ENCODE measurements at places on chromosomes 5 and 9.

DNA sequence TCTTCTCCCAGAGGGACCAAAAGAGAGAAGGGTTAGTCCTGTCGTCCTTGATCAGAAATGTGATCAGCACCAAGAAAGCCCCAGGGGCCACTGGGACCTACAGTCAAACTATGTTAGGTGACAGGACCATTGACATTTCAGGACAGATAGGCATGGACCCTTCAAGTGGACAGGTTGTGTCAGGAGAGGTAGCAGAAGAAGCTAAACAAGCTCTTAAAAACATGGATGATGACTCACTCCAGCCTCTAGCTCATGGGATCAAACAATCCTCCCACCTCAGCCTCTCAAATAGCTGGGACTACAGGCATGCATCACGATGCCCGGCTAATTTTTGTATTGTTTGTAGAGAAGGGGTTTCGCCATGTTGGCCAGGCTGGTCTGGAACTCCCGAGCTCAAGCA, 2.3 kb upstream of the AQP3 start:
- DNase-seq, result no peak

- DNase-seq, result no peak
Measured at GRCh38 chr5:59685793-59686192, 207.7 kb downstream of the PDE4D start.

- no peak for DNase-seq
Measured at GRCh38 chr5:98933445-98934072, 4.8 kb upstream of the CHD1 start.

- DNase-seq, result no peak
Measured at GRCh38 chr9:133359399-133360175, 3.2 kb downstream of the SURF2 start.

- DNase-seq, result no peak
Measured at GRCh38 chr5:3277590-3278196, 317.9 kb upstream of the IRX1 start.

DNA sequence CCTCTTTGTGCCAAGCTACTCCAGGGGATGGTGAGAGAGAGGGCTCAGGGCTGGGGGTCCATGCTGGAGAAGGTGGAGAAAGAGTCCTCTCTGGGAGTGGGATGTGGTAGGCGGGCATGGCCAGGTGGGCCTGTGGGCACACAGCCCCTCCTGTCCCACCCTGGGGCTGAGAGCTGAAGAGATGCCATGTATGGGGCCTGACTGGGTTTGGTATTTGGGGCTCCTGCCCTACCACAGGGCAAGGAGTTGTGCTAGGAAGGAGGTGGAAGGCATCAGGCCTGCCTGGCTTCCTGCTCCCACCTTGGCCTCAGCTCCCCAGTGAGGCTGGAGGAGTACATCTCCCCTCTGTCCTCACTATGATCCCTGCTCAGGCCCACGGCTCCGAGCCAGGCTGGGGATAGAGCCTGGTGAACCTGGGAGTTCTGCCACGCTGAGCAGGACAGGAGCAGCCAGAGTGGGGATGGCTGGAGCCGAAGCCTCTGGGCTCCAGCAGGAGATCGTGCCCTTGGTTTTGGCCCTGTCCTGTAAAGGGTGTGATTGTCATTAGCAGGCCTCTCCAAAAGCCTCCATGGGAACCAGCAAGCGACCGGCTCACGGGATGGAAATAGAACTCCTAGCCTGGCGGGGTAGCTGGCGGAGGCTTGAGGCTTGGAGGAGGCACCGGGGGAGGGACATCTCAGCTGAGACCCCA, 75.5 kb downstream of the CACNA1B start:
- DNase-seq, result no peak

- DNase-seq, result no peak
Measured at GRCh38 chr9:107144475-107144874, 138.6 kb upstream of the RAD23B start.

DNA sequence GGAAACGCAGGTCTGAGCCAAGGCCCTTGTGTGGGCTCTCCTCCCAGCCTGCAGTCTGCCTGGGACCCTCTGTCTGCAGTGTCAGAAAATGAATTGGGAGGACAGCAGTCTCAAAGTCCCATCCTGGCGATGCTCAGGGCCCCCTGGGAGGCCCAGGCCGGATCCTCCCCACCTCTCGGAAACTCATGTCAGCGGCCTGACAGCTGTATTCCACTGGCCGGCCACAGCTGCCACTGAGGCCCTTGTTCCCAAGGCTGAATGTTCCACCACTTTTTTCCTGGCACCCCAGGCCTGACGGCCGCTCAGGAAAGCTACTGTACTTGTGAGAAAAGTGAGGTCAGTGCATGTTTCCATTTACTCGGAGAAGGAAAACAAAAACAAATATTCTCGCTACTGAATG, 180.0 kb downstream of the FGF18 start:
- no peak for DNase-seq

DNA sequence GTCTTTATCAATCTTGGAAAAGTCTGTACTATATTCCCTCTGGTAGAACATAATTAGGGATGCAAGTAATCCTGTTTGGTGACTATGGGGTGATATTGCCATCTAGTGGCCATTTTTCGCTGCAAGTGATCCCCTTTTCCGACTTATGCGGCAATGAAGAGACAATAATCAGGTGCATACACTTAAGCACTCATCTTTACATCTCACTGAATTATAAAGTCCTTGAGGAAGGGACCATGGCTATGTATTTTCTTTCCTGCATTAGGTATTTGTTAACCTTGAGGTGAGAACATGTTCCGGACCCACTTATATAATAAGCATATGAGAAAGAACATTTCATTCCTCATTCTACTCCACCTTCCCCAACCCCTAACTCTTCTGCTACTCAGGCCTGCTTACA, 19.6 kb upstream of the LIX1 start:
- DNase-seq, result peak; percentile 61

DNA sequence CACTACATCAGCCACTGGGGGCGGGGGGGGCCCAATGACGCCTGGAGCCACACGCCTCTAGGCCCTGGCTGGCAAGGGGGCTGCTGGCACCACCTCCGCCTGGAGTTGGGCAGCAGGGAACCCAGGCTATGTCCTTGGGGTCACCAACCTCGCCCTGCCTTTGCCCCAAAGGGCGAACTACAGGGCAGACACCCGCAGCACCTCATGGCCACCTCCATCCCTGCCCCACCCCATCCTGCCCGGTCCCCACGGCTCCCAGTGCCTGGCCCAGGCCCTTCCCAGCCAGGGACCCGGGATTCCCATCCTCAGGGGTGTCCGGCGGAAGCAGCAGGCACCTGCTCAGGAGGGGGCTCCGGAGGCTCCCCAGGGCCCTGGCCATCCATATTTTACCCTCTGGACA, 37.0 kb downstream of the NACC2 start:
- DNase-seq, result no peak

DNA sequence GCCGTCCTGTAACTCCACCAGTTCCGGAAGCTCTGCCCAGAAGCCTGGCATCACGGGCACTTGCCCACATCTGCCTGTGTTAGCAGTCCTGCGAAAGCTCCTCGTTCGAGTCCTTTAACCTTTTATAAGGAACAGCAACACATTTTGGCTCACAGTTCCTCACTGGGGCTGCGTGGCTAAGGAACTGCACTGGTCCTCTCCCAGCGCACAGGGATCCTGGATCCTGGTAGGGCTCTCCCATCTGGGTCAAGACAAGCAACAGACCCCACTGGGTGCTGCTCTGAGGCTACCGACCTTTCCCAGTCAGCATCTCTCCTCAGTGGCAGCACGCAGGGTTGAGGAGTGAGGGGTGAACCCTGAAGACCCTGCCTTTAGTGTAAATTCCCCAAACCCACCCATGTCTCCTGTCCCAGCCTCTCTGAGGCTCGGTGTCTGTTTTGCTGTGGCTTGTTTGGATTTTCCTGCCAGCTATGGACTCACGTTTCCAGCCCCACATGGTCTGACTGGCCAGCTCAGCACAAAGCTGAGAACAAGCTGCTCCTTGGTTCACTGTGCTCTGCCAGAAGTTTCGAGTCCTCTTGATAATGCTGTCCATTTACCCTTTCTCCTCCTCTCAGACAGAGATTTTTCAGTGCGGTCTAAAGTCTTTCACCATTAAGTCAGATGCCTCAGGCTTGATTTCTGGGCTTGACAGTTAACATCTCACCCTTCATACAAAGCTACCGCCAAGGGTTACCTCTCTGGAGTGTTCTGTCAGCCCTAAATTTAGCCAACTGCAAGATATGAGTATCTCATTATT, 80.0 kb downstream of the AK8 start:
- DNase-seq, result no peak

DNA sequence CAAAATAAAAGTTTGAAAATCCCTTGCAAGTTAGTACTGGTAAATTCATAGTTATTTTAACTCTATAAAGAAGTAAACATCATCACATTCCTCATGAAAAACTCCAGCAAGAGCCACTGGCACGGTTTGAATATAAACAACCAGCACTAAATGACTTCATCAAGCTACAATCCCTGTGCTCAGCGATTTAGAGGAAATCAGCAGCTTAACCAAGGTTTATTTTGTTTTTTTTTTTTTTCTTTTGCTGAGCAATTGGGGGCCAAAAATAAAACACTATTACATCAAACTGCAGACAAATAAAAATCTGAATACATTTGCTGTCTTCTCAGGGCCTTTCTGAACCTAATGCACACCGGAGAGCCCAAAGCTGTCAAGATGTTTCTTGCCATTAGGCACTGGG, 106.2 kb upstream of the SLC24A2 start:
- DNase-seq, result no peak

GRCh38 chr5:57817001-57817453, 334.4 kb upstream of the ACTBL2 start:
- no peak for DNase-seq

GRCh38 chr5:180101451-180102105, 30.0 kb upstream of the RNF130 start:
- DNase-seq, result no peak

DNA sequence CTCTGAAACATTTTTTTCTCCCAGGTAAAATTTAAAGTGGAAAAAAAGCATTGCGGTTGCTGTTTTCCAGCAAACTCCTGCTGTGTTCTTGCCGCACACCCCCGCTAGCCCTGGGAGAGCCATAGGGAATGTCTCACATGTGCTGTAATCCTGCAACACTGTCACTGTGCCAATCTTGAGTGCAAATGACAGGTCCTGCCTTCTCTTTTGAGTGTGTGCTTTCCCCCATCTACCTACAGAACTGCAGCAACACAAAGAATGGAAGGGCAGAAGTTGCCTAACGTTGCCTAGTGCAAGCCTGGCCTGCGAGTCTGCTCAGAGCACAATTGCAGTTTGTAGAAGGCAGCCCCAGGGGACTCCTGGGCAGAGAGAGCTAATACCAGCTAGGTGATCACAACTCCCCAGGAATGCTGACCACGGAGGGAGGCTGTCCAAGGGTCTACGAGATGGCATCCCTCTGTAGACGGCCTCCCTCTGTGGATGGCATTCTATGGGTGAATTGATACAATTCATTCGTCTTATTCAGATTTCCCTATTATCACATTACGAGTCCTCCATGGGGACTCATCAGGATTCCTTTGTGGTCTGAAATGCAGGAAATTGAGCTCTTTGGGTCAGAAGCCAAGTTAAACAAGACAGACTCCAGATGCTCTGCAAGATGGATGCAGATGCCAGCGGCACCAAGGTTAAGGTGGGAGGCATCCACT, 172.6 kb upstream of the S1PR3 start:
- DNase-seq, result no peak

- DNase-seq, result no peak
Measured at GRCh38 chr5:92659246-92659645, 921.8 kb downstream of the NR2F1-AS1 start.

DNA sequence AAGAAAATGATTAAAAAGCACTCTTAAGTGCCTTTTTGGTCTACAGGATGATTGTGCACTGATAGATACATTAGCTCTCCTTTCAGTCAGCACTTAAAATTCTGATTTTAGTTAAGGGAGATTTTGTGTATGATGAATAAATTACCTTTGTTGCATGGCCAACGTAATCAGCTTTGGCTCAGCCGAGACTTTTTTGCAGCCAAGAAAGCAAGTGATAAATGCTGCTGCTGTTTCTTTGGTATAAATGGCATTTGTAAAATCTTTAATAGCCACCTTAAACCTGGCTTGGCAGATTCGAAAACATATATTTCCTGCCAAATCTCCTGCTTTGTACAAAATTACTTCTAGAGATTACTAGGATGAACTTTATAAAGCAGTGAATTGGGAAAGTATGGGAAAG, 147.7 kb downstream of the DCP2 start:
- DNase-seq, result no peak

DNA sequence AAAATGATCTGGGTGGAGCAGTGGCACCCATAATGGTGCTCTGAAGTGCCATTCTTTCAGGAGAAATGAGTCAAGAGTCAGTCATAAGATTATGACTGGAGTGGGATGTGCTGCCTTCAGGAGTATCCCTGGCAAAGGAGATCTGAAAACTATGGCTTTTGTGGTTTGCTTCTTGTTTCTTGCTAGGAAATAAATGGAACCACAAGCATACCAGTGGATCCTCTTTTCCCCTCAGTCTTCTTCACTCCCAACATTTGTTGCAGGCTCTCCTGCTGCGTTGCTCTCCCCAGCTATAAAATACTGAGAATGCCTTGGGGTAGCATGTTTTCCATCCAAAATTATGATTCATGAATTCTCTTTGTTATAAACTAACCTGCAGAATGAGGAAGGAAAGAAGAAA, 199.1 kb downstream of the NNT start:
- DNase-seq, result no peak

DNA sequence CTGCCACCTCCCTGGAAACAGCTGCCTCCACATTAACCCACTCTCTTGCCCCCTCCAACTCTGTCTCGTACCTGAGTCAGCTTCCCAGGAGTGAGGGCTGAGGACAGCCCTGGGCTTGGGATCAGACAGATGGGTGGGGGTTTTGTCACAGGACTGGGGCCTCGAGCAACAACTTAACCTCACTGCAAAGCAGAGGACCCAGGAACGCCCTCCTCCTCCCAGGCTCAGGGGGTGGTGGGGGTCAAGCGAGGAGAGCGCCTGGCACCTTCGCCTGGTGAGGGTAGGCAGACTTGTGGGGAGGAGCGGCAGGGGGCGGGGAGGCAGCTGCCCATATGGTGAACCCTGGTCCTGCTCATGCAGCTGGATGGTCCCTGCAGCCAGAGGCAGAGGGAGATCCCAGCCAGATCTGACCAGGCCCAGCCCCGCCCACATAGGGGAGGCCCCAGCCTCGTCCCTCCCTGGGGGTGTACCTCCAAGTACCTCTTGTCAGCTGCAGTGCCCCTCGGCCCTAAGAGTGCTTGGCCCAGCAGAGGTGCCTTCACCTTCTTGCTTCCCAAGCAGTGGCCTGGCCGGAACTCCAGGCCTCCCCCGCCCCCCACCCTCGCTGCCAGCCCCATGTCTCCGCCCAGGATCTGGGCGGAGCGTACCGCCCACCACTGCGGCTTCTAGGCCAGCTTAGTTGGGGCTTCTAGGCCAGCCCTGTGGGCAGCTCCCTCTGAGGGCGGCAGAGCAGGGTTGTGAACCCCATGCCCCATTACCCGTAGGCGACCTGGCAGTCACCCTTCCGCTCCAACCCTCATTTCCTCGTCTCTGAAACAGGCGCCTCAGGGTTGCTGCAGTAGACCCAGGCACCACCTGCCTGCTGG, at the start of gene SARDH:
Gene SARDH, minus strand, starts transcription at position 579 of the 866 bp plus-strand sequence. CDS start 4,179 bp downstream, outside the sequence.
- peak; percentile 23 for DNase-seq
